ENCODE measurements at places on chromosomes 5 and 9.

DNA sequence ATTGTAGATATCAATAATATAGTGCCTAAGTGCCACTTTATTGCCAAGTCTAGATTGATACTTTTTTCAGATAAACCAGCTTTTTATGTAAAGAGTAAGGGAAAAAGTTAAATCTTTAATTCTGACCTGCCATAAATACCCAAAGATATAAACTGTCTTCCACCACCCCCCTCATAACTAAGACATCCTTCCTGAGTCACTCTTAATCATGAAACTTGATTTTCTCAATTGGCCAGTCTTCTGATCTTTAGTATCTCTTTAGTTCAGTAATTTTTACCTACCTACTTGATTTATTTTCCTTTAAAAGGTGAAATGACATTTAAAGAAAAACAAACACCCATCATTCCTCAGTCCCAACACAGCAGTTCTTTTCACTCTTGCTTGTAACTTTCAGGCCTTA, 21.8 kb downstream of the C5orf22 start:
- DNase-seq, result no peak

DNA sequence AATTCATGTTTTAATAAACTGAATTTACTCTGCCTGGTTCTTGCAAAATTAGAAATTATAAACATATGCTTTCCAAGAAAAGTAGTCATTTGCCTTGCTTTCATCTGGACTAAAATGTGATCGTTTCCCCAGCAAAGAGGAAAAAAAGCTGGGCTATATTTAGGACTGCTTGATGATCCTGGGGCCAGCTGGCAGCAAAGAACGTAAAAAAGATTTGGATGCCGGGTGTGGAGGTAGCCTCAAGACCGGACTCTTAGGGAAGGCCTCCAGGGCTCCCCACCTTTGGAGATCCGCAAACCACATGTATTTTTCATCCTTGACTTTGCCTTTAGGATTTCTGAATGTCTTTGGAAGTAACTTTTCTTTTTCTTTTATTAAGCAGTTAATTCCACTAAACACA, 156.1 kb upstream of the SEMA6A start:
- no peak for DNase-seq

DNA sequence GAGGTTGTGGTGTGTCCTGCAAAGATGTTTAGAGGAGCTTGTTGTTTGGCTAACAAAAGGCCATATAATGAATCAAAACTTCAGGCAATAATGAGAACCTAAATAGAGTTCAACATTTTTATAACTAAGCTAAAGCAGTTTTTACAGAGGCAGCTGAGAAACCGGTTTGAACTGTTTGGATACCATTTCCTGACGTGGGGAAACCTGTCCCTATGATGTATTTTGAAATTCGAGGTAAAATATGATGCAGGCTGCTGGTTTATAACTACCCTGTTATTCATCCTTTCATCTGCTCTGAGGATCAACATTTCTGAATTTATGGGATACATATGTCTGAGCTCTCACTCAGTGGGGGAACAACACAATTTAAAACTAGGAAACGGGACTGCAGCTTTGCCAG, 289.5 kb upstream of the IRX2 start:
- no peak for DNase-seq

- no peak for DNase-seq
These were observed 124.3 kb upstream of the SMARCA2 start for GRCh38 chr9:1890816-1891215.

DNA sequence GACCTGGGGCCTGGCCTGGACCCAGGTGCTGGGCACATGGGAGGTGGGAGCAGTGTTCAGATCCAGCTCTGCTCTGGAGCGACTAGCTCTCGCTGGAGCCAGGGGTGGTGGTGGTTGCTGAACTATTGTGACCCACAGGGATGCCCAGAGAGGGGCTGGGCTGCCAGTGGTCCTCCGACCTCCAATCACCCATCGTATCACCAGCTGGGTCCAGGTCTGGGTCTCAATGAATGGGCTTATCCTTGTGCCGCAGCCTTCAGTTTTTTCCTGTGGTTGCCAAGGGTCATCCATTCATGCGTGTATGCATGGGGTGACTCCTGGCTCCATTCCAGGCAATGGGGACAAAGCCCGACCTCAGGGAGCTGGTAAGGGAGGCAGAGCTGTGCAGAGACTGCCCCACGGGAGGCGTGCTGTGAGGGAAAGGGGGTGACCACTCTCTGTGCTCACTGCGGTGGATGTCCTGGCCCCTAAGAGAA, 68.6 kb upstream of the RNF130 start:
- DNase-seq, result no peak
